Osteocyte (in vitro differentiated cells): ENCODE measurements at places on chromosomes 12 and 14. TPM values are rescaled to one million over a fixed set of nuclear protein-coding genes. Genes with fewer than 3 reads are reported as not detected.

PARPBP gene
- 5.1 and 5.6 TPM in 2 replicates for total RNA-seq

DTX1 gene
- total RNA-seq: not detected in 2 replicates

KLRC2 gene
- total RNA-seq: 3.0 and 3.6 TPM in 2 replicates

DNA sequence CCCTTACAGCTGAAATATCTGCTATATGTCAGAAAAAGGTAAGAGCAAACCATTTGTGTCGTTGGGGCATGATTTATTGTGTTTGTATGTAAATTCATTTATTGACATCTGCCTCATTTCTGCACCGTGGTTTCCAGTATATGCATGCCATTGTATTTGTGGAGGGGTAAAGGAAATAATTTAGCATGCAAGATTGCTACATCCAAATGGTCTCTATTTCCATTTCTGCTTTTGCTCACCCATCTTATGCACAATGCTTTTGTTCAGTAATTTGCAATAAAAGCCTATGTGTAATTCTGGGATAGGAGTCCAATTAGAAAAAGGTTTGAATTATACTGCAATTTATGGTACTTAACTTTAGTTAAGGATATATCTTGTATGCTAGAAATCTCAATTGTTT is 101.8 kb downstream of the UNC79 start:
- no peak for DNase-seq
- H3K4me3 ChIP-seq: no peak overlapping the region
- no peak overlapping the region for H3K27ac ChIP-seq
- H3K4me1 ChIP-seq: no peaks in the 10 kb centered on the region

HSPA2 gene
- total RNA-seq: 2.1 and 2.8 TPM in 2 replicates

DNA sequence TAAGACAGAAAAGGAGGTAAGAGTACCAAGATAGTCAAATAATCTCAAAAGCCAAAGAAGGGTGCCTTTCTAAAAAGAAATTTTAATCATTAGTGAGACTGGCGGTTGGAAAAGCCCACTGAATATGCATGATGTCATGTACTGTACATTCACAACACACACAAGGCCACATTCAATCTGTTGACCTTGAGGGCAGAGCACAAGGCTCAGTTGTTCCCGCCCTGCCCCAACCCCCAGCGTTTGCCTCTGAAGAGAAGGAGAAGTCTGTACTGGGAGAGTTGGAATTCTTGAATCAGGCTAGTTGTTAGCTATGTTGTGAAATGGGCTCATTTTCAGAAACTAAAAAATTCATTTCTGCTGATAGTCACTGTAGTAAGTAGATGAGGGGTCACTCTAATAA is 50.2 kb upstream of the NID2 start:
- no peaks in the 10 kb centered on the region for H3K36me3 ChIP-seq
- no peak for DNase-seq
- no peak overlapping the region for H3K4me3 ChIP-seq
- H3K27me3 ChIP-seq: no peaks in the 10 kb centered on the region
- H3K4me1 ChIP-seq: peaks cover 31% of the 10 kb centered on the region

DNA sequence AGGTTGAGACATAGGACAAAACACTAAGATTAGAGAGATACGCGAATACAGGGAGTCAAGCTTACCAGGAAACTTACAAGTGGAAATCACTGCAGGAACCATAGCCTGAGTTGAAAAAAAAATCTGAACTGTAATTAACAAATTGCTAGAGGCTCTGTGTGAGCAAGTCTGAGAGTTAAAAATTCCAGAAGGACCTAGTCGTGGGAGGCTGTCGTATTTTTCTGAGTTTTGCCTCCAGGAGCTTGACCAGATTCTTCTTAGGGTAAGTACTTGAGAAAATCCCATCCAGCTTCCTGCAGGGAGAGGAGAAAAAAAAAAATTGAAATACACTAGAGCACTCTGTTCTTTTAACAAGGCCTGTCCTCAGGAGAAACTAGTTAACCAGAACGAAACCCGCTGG is 22.7 kb downstream of the DIO2 start:
- no peak overlapping the region for H3K27ac ChIP-seq
- no peaks in the 10 kb centered on the region for H3K4me1 ChIP-seq
- no peaks in the 10 kb centered on the region for H3K27me3 ChIP-seq
- DNase-seq: no peak
- peaks cover 2% of the 10 kb centered on the region for H3K36me3 ChIP-seq

ZNF385A gene
- total RNA-seq: 12.3 and 12.7 TPM in 2 replicates

DNA sequence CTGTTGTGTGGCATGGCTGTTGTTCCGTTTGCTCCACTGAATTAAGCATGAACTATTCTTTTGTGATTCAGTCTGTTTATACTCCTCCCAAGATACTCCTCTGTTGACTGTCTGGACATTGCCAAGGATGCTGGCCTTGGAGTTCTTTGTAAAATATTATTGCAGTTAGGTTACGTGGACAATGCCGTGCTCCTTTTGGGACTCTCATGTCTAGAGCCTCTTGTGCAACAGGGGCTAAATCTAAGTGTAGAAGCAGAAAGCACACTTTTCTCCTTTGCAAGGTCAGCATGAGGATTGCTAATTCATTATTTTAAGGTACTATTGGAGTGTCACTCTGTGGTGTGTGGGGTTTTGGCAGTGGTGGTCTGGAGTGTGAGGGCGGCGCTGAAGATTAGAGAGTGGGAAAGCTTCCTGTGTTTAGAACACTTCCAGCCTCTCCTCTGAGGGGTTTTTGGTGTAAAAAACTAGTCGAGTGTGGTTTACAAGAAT is 125.4 kb downstream of the SAMD4A start:
- H3K36me3 ChIP-seq: no peaks in the 10 kb centered on the region
- H3K27me3 ChIP-seq: no peaks in the 10 kb centered on the region
- no peak for DNase-seq
- H3K27ac ChIP-seq: peak overlapping the region; percentile 85
- no peak overlapping the region for H3K4me3 ChIP-seq
- peaks cover 16% of the 10 kb centered on the region for H3K4me1 ChIP-seq

- peaks cover 37% of the 10 kb centered on the region for H3K4me1 ChIP-seq
- H3K27me3 ChIP-seq: no peaks in the 10 kb centered on the region
- H3K4me3 ChIP-seq: no peak overlapping the region
- H3K36me3 ChIP-seq: no peaks in the 10 kb centered on the region
- H3K27ac ChIP-seq: no peak overlapping the region
These were observed 351.3 kb downstream of the ZFP36L1 start for GRCh38 chr14:68441542-68441941.

TDG gene
- 32.7 and 33.9 TPM in 2 replicates for total RNA-seq

EPS8 gene
- total RNA-seq: 303 and 308 TPM in 2 replicates

- no peak overlapping the region for H3K27ac ChIP-seq
- no peaks in the 10 kb centered on the region for H3K27me3 ChIP-seq
- no peaks in the 10 kb centered on the region for H3K4me1 ChIP-seq
- H3K36me3 ChIP-seq: no peaks in the 10 kb centered on the region
- no peak overlapping the region for H3K4me3 ChIP-seq
These were observed 285.1 kb upstream of the CAND1 start for GRCh38 chr12:66984077-66984476.

DNA sequence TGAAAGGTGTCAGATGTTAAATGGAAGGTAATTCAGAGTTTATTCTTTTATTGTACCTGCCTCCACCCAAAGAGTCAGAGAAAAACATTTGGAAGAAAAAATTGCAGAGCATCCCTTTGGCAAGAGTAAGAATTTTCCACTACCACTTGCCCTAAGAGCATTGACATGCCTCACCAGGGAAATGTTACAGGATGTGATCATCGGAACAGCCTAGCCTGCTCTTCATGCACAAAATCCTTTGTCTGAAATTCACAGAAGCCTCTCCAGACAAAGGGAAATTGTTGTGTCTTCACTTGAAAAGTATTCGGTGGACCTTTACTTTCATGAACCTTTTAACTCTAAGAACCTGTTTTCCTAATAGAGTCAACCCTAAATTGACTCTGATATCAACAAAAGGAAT is 36.9 kb downstream of the ATP2A2 start:
- no peaks in the 10 kb centered on the region for H3K27me3 ChIP-seq
- peaks cover 37% of the 10 kb centered on the region for H3K4me1 ChIP-seq
- H3K36me3 ChIP-seq: peaks cover 23% of the 10 kb centered on the region
- peak overlapping the region; percentile 87 for H3K27ac ChIP-seq
- no peak for DNase-seq

DNA sequence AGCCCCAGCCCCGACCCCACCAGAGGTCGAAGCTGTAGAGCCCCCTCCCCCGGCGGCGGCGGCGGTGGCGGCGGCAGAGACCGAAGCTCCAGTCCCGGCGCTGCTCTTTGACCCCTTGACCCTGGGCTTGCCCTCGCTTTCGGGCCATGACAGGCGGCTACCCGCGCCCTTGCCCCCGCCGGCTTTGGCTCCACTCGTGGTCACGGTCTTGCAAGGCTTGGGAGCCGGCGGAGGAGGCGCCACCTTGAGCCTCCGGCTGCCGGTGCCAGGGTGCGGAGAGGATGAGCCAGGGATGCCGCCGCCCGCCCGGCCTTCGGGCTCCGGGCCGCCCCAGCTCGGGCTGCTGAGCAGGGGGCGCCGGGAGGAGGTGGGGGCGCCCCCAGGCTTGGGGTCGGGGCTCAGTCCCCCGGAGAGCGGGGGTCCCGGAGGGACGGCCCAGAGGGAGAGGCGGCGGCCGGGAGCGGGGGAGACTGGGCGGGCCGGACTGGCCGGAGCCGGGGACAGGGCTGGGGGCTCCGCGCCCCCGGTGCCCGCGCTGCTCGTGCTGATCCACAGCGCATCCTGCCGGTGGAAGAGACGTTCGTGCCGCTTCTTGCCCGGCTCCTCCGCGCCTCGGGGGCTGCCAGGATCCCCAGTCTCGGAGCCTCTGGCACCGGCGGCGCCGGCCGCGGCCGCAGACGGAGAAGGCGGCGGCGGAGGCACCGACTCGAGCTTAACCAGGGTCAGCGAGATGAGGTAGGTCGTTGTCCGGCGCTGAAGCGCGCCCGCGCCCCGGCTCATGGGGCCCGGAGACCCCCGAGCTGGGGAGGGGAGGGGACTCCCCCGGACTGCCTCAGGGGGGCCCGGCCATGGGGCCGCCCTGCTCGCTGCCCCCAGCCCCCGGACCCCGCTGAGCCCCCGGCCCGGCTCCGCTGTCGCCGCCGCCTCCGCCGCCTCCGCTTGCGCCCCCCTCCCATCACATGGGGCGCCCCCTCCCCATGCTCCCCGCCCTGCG is 778 bp downstream of the AGAP2 start:
- H3K27ac ChIP-seq: no peak overlapping the region
- H3K4me3 ChIP-seq: peak overlapping the region; percentile 76
- peaks cover 26% of the 10 kb centered on the region for H3K4me1 ChIP-seq
- no peaks in the 10 kb centered on the region for H3K36me3 ChIP-seq
- H3K27me3 ChIP-seq: peaks cover 75% of the 10 kb centered on the region

DNA sequence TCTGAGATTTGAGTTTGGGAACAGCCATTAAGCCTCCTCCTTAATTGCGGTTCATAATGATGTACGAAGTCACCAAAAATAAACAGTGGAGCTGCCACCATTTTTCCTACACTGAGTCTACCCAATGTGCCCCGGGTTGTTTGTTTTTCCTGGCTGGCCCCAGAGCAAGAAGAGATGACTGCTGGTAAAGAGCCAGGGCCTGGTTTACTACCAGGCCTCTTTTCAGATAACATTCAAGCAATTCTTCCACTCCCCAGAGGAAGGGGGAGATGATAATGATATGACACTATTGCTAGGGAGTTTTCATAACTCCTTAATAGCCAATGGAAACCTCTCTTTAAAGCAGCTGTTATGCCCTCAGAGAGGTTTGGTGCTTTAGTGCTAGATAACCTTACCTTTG is 42.3 kb downstream of the BRAP start:
- H3K27me3 ChIP-seq: no peaks in the 10 kb centered on the region
- no peak overlapping the region for H3K4me3 ChIP-seq
- H3K36me3 ChIP-seq: peaks cover 47% of the 10 kb centered on the region
- DNase-seq: no peak

DNA sequence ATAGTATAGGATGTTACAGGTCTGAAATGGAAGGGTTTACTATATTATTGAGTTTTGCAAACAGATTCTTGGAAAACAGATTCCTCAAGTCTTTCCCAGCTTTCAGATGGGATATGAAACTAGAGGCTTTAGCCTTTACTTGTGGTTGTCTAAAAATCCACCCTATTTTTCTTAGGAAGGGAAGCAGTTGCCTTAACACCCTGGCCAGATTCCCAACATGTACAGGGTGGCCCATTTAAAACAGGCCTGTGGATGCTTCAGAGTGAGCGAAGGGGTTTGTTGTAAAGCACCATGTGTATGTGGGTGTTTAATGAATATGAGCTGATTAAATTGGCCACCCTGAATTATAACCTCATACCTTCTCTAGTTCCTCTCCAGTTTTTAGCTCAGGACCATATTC is 415.9 kb downstream of the ZFP36L1 start:
- no peak overlapping the region for H3K4me3 ChIP-seq
- peaks cover 15% of the 10 kb centered on the region for H3K4me1 ChIP-seq
- H3K27me3 ChIP-seq: no peaks in the 10 kb centered on the region
- H3K36me3 ChIP-seq: no peaks in the 10 kb centered on the region
